MV-4-11 (cell line): ENCODE measurements at places on chromosomes 3 and 15.
A peak's percentile ranks its signal among the peaks of the same experiment; 100 is the strongest.

GRCh38 chr3:37734886-37735285, 126.8 kb upstream of the CTDSPL start:
- no peak for DNase-seq

DNA sequence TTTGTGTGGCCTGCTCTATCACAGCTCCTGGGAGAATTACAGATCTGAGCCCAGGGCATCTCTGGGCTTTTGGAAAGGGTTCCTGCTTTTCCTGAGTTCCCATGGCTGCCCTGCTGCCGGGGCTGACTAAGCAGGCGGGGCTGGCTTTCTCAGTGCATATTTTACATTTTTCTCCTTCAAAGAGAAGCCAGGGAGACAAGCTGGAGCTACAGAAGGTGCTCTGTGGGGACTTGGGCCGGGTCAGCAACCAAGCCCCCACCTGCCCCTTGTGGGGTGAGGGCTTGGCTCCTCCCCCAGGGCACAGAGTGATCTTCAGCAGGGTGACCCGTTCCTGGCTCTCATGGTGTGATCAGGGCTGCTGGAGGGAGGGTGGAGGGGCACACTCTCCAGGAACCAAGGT, 17.4 kb downstream of the ABTB1 start:
- no peak for DNase-seq

- no peak for DNase-seq
Measured at GRCh38 chr15:38252481-38253350, at the start of gene SPRED1. Gene SPRED1, plus strand, starts transcription at chr15:38252836. Its CDS starts 350 bp downstream, at chr15:38253186.

DNA sequence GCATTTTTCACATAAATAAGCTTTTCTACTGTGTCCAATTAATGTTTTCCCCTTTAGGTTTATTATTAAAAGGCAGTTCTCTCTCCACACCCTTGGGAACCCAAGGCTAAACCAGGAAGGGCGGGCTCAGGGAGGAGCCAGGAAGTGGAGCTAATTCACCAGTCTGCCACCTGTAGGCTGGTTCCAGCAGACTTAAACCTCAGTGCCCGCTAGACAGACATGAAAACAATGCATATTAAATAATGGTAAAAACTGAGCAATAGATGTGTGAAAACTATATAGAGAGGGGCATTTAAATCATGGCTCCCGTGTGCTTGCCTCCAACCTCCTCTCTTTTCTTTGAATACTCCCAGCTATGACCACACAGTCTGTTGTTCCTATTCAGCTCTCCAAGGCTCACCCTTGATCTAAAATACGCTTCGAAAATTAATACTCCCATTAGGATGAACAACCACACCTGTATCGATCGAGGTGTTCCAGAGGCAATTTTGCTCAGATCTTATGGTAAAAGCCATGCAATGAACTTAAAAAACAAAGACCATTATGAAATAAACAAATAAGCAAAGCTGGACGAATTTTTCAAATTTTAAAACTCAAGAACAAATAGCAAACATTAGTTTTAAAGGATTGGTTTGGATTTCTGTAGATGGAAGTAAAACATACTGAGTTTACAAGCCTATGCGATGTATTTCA, 253.3 kb downstream of the TJP1 start:
- DNase-seq, result no peak

GRCh38 chr3:29334706-29335105, 53.8 kb downstream of the RBMS3 start:
- DNase-seq, result no peak

DNA sequence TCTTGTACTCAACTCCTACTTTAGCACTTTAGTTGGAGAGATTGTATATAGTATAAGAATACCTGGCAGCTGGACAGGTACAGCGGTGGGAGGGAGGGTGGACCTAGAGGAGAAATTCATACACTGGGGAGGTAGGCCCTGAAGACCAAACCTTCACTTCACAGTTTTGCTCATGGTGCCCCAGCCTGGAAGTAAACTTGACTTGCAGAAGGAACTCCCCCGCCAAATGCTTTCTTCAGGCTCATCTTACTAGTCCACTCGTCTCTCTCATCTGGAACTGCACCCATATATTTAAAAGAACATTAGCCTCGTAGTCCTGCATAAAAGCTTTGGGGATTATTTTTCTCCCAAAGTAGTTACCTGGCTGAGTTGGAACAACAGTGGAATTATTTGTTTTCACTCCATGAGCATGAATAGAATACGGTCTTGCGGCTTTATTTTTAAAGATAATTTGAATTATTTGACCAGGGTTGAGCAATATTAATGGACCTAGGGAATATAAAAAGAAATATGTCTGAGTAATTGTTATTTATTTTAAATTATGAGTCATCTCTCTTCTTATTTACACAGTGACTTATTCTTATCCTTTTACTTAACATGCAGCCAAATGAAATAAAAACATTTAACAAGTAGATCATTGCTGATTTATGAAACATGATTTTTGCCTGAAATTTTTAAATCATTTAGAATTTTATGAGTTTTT, 25.5 kb upstream of the CP start:
- no peak for DNase-seq

- peak; percentile 15 for DNase-seq
Measured at GRCh38 chr15:42608752-42609488, 33.5 kb downstream of the STARD9 start.

GRCh38 chr3:52167240-52167639, 13.0 kb upstream of the POC1A start:
- DNase-seq, result no peak

GRCh38 chr15:54675241-54675640, 521.5 kb downstream of the RSL24D1 start:
- no peak for DNase-seq

DNA sequence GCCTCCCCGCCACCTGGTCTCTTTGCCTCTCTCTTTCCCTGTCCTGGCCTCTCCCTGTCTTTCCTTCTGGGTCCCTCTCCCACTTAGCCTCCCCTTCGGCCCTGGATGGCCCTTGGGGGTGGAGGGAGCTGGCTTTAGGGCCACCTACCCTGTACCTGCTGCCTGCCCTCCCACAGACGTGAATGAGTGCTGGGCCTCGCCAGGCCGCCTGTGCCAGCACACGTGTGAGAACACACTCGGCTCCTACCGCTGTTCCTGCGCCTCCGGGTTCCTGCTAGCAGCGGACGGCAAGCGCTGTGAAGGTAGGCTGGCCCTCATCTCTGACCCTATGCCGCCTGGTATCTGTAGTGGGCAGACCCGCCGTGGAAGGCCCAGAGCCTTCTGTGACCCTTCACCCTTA, 80.7 kb downstream of the FBLN2 start:
- no peak for DNase-seq

DNA sequence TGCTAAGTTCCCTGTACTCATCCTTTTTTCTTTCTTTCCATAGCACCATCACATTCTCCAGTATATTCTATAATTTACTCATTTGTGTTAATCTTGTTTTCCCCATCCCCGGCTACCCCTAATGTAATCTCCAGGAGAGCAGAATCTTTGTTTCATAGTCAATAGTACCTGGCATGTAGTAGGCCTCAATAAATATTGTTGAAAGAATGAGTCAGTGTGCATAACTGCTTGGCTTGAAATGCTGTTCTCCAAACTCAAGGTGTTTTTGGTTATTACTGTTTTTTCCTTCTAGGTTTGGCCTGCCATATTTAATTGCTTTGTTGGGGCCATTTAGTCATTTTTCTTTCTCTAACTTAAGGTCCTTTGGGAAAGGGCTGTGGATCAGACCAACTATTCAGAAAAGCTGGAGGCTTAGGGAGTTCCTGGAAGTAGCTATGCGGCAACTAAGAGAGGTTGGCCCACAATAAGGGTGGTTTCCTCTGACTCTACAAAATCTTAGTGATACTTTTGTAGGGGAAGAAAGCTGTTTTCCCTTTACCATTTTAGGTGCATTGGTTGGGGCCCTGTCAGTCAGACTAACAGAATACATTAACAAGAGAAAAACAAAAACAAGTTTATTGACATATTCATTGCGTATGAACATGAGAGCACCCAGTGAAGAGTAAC, 28.4 kb downstream of the KAT2B start:
- no peak for DNase-seq

- DNase-seq, result no peak
Measured at GRCh38 chr3:124149771-124150170, 157.8 kb upstream of the ROPN1 start.

DNA sequence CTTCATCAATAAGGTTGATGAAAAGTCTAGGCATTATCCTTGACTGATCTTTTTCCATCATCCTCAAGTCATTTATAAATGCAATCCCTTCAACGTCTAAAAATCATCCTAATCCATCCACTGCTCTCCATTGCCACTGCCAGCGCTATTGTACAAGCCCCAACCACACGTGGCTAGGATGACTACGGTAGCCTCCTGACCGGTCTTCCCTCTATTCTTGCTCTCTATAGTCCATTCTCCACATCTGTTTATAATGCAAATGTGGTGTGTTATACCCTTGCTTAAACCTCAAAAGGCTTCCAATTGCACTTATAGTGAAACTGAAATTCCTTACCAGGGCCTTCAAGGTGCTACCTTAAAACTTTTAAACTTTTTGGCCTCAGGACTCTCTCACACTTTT, 410.6 kb upstream of the ADAMTS9 start:
- no peak for DNase-seq

DNA sequence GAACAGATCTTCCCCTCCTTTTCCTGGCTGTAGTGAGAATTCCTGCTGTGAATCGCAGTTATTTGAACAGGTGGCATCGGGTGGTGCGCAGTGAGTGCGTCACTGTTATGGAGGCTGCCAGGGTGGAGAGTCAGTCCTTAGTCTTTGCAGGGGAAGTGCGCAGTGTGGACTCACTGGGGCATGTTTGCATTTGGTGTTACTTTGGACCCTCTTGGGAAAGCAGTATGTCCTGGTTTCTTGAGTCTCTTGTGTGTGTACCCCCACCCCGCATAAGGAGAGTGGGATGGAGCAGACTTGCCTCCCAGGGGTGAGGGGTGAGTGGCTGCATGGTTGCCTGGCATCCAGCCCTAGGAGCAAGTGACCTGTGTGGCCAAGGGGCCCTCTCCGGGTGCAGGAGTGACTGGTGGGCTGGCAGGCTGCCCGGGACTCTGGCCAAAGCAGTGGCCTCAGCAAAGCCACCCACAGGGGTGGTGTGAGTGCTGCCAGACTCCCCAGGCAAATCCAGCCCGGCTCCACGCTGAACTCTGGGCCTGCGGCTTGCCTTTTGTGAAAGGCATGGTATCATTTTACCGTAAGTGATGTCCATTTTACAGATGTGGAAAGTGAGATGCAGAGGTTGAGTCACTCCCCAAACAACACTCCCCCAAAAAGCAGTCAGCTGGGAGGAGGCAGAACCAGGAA, 46.4 kb downstream of the DNASE1L3 start:
- no peak for DNase-seq

GRCh38 chr3:127442506-127442905, 148.0 kb downstream of the TPRA1 start:
- DNase-seq, result no peak

DNA sequence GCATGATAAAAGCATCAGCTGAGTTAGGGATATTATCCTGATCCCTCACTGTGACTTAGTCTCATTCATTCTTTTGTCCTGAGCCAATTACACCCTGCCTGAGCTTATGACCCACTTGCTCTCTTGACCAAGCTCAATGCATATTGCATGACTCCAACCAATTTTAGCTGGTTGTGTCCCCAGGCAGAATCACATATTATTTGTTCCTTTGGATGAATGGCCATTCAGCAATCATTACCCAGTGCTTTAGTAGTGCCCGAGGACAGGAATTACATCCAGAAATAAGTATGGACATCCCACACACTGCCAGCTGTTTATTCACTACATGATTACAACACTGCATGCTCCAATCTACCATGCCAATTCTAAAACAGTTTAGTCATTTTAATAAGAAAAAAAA, 322.5 kb downstream of the ZBBX start:
- DNase-seq, result no peak

- DNase-seq, result no peak
Measured at GRCh38 chr3:58088501-58088900, 80.3 kb downstream of the FLNB start.

- DNase-seq, result peak; percentile 82
Measured at GRCh38 chr15:88982304-88982945, 69.2 kb upstream of the MFGE8 start.

DNA sequence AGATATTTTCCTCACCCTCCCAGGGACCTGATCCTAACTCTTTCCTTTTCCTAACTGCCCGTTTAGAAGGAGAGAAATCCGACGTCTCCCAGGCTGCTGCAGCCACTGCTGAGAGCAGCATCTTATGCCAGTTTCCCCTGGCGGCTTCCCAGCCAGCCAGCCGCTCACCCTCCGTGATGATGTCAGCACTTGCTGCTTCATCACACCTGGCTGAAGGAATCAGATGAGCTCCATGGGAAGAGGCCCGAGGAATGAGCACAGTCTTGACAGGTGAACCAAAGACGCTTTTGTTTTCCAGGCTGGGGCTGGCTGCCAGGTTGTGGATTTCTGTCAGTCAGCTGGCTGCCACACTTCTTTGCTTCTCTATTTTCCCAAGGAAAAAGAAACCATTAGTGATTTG, 445.1 kb upstream of the RBMS3 start:
- DNase-seq, result no peak
